ENCODE measurements at places on chromosomes 2 and 18.
A peak's percentile ranks its signal among the peaks of the same experiment; 100 is the strongest.

DNA sequence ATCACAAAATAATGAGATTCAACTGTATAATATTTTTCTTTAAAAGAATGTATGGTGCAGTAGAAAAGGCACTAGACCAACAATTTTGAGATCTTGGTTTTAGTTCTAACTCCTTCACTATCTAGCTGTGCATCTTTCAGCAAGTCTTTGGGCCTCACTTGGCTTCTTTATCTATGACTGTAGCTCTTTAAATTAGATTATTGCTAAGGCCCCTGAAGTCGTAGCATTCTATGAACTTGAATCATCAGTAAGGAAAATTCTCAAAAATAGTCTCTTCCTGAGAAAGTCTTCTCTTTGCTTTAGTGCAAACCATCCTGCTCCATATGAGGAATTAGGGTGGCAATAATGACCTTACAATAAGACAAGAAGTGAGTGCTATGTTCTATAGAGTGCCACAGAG lies 140.4 kb downstream of the FTCDNL1 start:
- DNase-seq: no peak

GRCh38 chr2:223000872-223001796 lies 50.9 kb upstream of the KCNE4 start:
- DNase-seq: no peak

DNA sequence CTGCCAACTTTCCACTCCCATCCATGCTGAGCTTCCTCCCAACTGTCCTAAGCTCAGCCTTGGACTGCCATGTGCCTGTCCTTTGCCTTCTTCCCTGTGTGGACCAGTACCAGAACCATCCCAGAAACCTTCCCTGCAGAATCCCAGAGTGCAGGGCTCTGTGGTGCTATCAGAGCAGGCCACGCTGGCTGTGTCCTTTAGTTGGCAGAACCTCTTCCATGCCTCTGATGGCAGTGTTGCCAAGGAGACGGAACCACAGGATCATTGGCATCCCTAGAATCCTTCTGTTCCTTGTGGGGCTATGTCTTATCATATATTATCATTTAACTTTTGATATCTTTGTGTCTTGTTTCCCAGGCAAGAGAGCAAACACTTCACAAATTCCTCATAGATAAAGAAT lies 73.0 kb upstream of the NOSTRIN start:
- DNase-seq: no peak

GRCh38 chr2:177334940-177335543 lies 57.5 kb upstream of the AGPS start:
- peak; percentile 74 for DNase-seq

- peak; percentile 2 for DNase-seq
Measured at GRCh38 chr2:84077496-84077895, 381.6 kb downstream of the SUCLG1 start.

DNA sequence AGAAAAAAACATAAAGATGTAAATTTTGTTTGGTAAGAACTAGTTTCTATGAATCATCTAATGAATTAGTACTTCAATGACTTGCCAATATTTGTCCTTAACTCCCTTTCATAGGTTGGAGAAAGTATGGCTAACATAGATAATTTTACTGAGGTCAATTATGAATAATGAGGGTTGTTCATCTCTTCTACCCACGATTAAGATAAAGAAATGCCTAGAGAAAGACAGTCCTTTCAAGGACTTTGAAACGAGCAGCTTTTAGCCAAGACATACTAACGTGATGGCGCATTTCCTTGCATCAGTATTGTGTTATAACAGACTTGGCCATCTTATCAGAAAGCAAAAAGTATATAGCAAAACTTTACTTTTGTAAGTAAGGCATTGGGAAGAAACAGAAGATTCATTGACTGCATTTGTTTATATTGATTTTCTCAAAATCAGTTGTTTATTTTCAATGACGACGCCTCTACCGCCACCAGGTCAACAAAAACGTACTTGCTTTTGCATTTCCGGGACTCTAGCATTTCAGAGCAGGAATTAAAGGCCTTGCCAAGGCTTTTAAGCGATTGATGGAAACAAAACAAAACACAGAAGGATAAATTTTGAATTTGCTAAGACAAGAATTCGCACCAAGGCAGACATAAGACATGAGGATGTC lies 961 bp downstream of the RBM43 start:
- peak; percentile 40 for DNase-seq

DNA sequence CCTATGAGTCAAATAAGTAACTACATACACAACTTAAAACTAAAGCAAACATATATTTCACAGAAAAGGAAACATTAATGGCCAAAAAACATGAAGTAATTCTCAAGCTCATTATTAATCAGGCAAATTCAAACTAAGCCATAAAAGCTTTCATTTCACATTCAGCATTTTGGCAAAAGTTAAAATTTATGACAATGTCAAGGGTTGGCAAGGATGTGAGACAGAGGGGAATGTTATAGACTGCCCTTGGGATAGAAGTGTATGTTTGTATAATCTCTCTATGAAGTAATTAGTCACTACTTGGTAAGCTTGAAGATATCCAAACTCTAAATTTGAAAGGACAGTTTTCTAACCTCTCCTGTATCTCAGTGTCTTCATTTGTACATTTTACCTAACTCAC lies 539.4 kb downstream of the RIT2 start:
- DNase-seq: no peak

DNA sequence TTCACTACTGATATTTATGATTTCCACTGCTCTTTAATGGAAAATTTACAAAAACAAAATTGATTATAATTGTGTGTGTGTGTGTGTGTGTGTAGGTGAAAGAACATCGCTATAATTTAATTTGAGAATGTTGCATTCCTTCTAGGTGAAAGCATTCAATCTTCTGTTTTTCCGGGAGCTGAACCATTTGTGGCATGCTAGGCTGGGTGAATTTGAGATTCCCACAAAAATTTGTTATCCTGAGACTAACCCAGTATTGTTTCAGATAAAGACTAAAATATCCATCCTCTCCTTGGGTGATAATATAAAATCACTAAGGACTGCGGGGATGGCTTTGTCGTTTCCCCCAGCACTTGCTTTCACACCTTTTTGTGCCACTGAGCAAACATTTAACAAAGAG lies 911.2 kb upstream of the PIK3C3 start:
- DNase-seq: no peak

DNA sequence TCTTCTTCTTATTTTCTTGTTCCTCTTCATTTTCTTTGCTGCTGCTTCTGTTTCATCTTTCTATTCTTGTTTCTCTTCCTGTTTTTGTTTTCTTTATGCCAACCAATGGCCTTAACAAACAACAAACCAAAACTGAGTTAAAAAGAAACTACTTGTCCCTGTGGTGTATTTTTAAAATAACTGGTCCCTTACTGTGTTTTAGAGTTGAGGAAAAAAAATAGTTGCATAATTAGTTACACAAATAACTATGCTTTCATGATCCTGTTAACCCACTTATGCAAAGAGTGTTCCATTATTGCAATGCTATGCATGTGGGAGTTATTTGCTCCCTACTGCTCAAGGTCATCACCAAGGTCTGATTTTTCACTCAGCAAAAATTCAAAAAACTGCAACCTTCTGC lies 39.5 kb upstream of the IMP4 start:
- DNase-seq: no peak

GRCh38 chr2:172047566-172048507 lies 37.5 kb upstream of the DLX1 start:
- no peak for DNase-seq

GRCh38 chr2:119683713-119684443 lies 4.9 kb downstream of the TMEM177 start:
- DNase-seq: no peak

DNA sequence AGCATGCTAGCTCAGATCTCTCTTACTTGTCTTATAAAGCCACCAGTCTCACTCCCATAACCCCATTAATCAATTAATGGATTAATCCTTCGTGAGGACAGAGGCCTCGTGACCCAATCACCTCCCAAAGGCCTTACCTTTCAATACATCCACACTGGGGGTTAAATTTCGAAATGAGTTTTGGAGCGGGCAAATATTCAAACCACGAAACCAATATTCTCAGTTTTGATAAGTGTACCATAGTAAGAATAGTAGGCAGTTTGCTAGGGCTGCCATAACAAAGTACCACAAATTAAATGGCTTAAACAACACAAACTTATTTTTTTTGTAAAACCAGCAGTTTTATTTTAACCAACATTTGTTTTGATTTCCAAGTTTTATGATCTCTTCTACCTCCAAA lies 15.2 kb downstream of the HIBCH start:
- DNase-seq: no peak

DNA sequence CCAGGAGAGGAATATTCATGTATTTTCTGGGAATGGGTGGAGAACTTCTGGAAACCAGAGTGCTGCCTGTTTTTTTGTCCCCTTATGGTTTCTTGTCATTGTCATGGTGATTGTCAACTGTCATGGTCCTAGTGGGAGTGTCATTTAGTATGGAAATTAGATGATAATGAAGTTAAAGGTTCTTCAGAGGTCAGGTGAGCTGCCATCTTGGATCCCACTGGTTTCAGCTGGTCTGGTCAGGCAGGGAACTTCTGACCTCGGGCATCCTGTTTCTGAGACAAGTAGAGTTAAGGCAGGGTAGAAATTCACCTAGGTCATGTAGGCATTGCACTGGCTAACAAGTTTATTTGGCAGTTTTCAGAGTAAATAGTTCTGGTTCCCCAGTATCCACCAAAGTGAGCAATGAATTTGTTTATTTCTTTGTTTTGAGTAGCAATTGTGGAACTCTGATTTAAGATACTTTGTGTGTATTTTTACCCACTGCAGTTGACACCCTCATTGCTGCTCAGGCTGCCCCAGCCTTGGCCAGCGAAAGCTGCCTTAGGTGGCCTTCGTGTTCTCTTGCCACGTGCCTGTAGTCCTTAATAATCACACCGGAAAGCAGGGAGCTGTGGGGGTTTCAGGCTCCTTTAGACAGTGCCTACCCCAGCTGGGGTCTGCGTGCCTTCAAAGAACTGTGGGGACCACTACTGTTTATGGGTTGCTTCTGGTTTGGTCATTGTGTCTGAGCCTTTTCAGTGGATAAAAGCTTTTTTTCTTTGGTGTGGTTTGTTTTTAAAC lies 48.7 kb downstream of the NCK2 start:
- no peak for DNase-seq

Measured in suppressor macrophage treated with lipopolysaccharide for 4 hours (primary cell).